ENCODE measurements at places on chromosomes 1 and 21.

DNA sequence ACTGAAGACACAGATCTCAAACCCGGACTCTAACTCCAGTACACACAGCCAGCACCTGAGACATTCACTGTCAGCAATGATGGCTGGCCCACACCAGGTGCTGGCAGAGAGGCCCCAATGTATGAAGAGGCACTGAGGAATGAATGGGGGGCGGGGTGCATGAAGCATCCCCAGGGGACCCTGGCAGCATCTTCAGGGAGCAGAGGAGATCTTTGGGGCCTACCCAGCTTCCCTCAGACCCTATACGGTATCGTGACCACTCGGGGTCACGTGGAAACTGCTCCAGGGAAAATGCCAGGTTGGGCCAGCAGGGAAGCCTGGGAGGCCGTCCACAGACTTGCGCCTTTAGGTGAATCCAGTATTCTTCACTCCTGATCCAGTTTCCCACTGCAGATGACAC, 84.3 kb downstream of the NPHP4 start:
- no peak for DNase-seq

DNA sequence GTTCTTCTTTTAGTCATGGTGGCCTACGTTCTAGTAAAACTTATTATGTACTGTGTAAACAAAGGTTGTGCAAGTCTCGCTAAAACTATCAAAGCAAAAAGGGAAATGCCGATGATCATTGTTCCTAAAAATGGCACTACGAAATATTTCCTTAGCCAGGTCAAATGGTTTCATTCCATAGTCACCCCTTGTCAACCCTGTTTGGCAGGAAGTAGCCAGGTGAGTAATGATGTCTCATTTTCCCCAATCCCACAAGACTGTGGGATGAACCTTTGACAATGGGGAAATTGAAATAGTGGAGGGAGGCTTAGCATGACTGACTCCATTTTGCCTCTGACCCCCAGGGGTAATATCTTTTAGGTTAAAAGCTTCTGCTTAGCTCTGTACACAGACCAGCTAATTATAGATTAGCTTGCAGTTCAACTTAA, 5.6 kb upstream of the REN start:
- DNase-seq, result no peak

DNA sequence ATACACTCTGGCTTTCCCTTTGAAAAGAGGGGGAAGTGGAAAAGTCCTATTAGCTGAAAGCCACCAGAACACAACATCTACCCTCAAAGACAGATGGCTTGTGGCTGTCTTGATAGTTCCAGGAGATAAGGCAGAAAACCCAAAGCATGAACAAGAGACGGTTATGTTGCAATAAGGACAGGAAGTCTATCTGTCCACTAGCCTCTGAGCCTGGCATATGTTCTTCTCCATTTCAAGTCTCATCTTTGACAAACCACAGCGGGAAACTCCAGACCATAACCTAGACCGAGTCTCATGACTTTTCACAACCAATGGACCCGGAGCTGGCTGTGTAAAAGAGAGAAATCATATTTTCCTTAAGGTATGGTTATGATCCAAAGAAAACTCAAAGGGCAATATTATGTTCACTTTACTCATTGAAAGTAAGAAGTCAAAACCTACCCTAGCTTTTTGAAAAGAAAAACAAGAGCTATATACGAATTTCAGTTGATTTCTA, 33.8 kb downstream of the DUSP10 start:
- no peak for DNase-seq

DNA sequence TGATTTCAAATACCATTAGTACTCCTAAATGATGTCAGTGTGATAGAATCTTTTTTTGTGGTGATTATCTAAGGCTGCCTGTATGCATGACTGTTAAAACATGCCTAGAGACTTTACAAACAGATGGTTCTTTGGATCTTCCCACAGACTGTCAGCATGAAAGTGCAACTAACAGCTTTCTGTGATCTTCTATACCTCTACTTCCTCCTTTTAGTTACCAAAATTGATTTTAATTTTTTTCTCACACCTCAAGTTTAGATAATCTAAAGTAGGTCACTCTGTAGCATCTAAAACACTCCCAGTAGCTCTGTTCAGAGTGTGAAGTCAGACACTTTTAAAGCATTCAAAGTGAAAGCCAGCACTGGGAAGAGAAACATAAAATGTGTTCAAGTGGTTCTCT, 534.5 kb downstream of the PTPRC start:
- no peak for DNase-seq

DNA sequence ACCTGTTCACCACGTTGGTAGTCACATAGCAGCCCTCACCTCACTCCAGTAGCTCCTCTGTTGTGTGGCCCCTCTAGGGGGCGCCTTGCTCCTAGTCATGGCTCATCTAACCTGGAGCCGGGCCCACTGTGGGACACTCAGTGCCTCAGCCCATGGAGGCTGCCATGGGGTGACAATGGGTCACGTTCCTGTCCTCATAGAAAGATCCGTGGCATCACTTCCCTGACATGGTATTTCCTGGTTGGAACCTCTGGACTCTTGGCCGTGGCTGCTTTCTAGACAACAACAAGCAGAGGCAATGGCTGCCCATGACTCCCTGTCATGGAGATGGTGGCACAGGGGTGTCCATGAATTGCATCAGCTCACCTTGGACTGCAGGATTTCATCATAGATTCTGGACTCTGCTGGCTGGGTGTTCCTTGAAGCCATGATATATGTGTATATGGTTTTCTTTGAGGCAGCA, 27.5 kb upstream of the SLAMF6 start:
- no peak for DNase-seq

- DNase-seq, result no peak
Observed at GRCh38 chr1:40107290-40107959, 10.4 kb upstream of the PPT1 start.

- no peak for DNase-seq
Observed at GRCh38 chr1:8238141-8239038, 79.5 kb upstream of the SLC45A1 start.

DNA sequence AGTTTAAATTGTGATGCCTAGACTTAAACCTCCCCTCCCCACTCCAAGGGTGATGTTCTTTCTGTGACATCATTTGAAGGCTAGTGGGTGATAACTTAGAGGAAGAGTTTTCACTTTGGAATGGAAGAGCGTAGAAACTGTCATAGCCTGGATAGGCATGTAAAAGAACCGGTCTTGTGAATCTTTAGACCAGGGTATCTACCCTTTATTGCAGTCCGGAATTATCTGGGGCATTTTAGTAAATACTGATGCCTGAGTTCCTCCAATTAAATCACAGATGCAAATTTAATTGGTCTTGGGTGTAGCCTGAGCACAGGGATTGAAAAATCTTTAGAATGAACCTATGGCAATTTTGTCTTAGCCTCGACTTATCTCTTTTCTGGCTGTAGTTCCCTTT, 24.7 kb downstream of the MAN1C1 start:
- no peak for DNase-seq

DNA sequence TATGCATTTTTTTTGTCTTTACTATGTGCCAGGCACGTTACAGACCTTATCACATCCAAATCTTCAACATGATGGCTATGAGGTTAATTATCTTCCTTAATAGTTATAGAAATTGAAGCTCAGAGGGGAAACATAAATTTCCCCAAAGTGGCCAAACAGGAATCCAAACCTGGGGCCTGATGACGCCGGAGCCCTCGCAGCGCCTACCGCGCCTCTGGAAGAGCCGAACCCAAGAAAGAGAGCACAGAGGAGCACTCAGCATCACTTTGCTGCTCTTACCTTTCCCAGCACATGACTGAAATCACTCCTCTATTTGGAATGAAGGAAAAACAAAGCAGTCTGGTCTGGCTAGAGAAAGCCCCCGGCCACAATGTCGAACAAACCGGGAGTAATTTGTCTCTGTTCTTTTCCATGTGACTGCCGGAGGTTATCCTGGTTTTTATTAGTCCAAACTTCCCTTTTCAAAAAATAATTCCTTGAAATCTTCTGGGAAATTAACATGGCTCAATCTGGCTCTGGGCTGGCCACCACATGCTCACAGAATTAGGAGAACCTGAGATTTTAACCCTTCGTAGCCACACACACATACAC, 195.5 kb downstream of the ADSS2 start:
- no peak for DNase-seq

GRCh38 chr21:19508442-19508841, 1104.9 kb upstream of the TMPRSS15 start:
- no peak for DNase-seq

DNA sequence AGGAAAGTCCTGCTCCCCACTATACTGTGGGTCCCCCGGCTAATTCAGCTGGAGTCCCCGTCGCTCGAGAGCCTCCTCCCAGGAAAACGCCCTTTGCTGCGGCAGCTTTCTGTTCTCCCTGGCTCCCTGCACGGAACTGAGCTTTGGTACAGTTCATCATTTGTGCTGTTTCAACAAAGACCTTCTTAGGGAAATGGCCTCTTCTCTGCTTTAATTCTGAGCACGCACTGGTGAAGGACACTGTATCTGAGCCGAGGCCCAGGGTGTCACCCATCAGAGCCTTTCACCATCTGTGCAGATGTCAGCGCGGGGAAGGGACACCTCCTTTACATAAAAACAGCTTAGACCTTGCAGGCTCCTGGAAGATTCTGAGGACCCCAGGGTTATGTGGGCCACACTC, 13.5 kb upstream of the PEX10 start:
- DNase-seq, result no peak

GRCh38 chr1:66769512-66770229, 17.4 kb downstream of the DYNLT5 start:
- no peak for DNase-seq

DNA sequence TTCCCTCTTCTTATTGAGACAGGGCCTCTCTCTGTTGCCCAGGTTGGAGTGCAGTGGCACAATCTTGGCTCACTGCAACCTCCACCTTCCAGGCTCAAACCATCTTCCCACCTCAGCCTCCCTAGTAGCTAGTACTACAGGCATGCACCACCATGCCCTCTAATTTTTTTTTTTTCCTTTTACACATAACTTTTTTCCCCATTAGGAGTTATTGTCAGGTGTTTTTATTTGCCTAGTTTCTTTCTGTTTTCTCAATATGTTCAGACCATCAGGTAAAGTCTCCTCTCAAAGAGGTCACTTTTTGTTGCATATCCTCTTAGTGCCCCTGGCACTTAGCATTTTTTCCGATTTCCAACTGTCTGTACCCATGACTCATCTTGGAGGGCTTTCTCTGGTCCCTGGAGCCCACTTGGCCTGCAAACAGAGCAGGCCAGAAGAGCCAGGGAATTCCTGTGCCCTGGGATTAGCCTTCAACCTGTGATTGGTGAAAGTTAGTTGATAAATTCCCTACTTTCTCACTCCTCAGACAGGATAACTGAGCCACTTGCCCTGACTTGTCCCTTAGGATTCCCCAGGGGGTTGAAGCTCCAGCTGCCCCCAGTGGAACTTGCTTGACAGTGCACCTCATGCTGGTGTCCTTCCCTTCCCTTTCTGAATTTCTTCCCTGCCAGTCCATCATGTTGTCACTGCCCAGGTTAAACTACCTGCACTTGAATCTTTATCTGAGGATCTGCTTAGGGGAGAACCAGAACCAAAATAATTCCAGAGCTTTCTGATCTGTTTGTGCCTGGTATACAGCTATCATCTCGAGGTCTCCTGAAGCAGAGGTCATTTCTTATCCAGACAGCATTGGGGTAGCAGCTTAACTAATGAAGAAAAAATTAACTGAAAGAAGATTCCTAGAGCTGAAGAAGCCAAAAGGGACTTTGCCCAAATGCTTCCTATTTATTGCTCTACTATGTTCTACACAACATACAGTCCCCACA, 2.4 kb downstream of the NTPCR start:
- no peak for DNase-seq

DNA sequence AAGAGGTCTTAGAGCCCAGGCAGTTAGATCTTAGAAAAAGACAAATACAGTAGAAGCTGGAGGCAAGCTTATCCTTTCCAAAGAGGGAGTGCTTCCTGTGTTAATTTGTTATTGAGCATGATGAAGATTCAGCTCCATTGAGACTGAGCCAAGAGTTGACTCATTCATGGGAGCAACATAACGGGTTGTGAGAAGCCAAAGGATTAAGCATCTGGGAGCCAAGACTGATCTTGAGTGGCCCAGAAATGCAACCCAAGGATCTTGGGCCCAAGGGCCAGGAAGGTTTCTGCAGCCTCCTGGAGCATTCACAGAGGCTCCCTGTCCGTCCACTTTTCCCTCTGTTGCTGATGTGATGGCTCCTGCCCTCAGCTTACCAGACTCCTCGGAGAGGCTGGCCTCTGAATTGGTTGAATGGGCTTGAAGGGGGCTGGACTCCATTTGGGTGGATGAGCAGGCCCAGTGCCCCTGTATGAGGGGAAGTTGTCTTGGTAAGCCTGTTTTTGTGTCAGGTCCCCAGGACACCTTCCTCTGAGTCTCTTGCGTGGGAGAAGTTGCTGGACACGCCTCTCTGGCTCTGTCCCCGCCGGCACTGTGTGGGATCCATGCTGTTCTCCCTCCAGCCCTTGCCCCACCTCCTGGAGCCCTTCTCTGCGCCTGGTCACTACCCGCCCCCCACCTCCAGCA, 42.4 kb downstream of the PDE9A start:
- DNase-seq, result no peak

DNA sequence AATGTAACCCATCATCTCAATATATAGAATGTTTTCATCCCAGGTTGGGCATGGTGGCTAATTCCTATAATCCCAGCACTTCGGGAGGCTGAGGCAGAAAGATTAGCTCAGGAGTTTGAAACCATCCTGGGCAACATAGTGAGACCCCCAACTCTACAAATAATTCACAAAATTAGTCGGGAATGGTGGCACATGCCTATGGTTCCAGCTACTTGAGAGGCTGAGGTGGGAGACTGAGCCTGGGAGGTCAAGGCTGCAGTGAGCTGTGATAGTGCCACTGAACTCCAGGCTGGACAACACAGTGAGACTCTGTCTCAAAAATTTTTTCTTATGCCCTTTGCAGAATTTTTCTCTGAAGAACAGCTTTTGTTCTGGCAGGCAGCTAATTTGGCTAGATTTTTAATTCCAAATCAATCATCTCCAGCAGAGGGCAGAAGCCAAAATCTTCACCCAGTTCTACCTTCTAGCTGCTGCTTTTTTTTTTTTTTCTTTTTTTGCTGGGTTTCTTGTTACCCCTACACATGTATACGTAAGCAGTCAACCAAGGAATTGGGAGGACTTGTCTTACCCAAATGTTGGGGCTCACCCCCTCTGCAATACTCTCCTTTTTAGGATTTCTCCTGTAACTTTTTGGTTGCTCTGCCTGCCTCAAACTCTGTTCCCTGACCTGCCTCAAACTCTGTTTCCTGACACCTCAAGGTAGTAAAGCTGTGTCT, 2.7 kb upstream of the RAD54L start:
- DNase-seq, result no peak

- no peak for DNase-seq
Observed at GRCh38 chr1:22089134-22089571, 36.6 kb downstream of the CDC42 start.

DNA sequence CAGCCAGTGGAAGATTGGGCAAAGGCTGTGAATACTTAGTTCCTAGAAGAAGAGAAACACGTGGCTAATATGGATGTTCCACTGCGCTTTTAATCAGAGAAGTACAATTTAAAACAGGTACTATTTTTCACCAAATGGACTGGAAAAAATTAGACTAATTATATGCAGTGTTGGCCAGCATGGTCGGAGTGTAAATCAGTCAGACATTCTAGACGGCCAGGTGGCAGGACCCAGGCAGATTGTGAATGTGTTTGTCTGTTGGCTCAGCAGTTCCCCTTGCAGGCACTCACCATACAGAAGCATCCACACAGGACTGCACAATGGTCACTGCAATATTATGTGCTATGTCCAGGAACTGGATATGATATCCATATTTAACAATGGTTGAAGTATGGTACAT, 23.9 kb upstream of the SLC25A34 start:
- no peak for DNase-seq

- no peak for DNase-seq
Observed at GRCh38 chr1:215888159-215888558, 321.1 kb downstream of the KCTD3 start.

- no peak for DNase-seq
Observed at GRCh38 chr1:12594966-12595756, 22.8 kb downstream of the DHRS3 start.

Measured in esophagus squamous epithelium (tissue), 5 donors.